ENCODE measurements at places on chromosomes 11 and 22.
A peak's percentile ranks its signal among the peaks of the same experiment; 100 is the strongest.

GRCh38 chr22:41551877-41552582 lies 7.8 kb upstream of the POLR3H start:
- no peak for DNase-seq

DNA sequence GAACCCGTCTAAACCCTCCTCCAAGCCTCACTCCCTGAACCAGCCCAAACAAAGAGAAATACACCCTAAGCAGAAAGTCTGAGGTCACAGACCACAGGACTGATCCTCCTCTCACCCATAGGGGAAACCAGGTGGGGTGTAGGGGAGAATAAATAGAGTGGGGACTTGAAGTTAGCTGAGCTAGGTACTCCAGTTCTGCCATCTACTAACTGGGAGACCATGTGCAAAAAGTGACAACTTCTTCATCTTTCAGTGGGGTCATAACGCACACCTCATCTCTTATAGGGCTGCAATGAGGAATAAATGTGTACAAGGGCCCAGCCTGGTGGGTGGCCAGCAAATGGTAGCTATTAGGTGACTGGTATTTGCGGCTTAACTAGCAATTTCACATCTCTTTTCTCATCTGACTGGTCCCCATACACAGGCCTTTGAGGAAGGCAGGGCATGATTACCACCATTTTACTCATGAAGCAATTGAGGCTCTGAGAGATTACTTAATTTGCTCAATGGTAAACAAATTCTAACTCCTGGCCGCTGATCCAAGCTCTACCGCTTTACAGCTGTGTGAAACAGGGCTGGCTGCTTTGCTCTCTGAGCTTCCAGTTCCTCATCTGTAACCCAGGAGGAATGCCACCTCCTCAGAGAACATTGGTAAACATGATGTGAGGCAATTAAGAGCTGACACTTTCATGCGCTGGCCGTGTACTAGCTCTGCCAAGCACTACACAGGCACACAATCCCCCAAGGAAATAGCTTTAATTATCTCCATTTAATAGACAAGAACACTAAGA lies 16.6 kb downstream of the TBC1D10A start:
- DNase-seq, result no peak

GRCh38 chr11:6611092-6611962 lies 689 bp downstream of the TAF10 start:
- DNase-seq, result peak; percentile 31

- DNase-seq, result no peak
Observed at GRCh38 chr11:26143566-26144290, 188.2 kb upstream of the ANO3 start.

GRCh38 chr11:9150501-9150900 lies 59.1 kb upstream of the SCUBE2 start:
- no peak for DNase-seq

GRCh38 chr11:101974255-101974654 lies 57.9 kb upstream of the ANGPTL5 start:
- DNase-seq, result no peak

DNA sequence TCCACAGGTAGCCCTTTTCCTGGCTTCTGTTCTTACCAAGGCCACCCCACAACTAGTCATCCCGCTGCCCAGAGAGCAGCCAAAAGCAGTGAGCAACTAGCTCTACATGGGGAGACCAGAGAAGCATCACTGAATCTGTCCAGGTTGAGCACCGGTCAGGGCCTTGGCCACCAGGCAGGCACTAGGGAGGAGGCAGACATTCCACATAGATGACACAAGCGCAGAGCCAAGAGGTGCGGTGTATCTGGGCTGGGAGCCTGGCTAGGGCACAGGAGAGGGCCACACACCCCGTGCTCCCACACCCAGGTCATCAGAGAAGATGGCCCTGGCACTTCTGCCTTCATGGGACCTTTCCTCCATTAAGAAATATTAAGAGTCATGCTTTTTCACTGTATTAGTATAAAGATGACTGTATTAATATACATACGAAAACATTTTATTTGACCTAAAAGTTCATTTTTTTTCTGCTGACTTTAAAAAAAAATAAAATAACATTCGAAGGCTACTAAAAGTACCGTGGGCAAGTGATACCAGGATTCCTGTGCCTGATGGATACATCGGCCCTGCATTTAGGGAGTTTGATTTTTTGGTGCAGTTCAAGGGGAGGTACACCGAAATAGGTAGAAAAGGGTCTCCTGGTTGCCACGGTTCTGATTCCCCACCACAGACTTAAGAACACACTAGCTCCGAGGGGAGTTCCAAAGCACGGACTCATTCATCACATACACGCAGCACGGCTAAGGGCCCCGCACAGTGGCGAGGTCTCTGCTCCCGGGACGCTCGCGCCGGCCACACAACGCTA lies 1.2 kb downstream of the DGCR2 start:
- peak; percentile 15 for DNase-seq

DNA sequence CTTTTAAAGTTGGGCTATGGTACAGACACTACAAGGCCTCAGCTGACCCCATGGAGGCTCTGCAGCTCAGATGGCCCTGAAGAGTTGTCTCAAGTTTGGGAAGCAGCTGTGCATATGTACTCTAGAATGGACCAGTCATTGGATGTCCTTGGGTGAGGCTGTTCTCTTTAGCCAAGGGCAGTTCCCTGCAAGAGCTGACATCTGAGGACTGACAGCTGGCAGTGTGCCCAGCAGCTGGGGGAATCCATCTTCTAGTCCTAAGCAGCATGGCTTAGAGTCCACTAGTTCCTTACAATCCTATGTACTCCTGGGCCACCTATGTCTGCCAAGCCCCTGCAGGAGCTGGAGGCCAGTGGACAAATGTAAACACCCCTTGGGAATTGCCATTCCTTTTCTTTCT lies 76.5 kb downstream of the C11orf91 start:
- no peak for DNase-seq

DNA sequence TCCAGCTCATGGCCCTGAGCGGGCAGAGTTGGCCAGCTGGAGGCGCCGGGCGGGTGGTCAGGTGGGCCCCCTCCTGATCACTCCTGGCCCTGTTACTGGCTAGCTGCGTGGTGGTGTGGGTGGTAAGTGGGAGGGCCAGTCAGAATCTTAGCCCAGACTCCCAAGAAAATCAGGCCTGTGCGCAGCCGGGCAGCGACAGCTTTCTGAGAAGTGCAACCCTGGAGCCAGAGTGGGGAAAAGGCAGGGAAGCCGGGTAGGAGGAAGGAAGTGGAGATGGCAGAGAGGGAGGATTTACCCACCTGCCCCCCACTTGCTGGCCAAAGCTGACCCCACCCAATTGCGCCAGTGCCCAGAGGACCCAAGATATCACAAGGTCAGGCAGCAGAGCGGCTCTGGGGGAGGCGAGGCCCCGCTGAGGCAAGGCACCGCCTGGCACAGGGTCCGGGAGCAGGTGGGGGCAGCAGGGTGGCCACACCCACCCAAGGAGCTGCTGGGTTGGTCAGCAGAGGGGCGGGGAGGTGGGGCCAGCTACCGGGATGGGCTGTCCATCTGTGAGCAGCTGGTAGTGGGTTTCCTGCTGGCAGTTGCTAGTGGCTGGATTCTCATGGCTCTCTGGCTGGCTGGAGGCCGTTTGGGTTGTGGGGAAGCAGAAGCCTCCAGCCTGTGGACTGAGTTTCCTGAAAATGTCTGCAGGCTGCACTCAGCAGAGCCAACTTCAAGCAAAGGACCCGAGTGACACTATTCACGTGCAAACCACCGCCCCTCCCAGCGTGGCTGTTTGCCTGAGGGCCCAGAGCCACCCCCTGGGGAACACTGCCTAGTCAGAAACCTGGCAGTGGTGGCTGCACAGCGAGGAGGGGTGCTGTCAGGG lies 196.4 kb downstream of the IGLL1 start:
- DNase-seq, result no peak

DNA sequence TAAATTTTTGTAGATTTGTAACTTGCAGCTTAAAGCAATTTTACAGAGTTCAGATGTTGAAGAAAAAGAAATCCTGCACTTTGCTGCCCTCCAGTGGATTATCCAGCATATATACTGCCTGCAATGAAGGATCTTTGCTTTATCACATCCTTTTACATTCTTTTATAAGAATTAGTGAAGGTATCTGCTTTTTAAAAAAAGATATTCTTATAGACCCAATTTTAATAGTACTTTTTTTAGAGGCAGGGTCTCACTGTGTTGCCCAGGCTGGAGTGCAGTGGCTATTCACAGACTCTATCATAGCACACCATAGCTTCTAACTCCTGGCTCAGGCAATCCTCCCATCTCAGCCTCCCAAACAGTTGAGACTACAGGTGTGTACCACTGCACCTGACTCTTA lies 60.7 kb downstream of the TTC17 start:
- DNase-seq, result no peak

GRCh38 chr22:50581950-50582492 lies 628 bp downstream of the CHKB start:
- peak; percentile 23 for DNase-seq

- no peak for DNase-seq
Observed at GRCh38 chr11:122803306-122803705, 35.0 kb upstream of the CRTAM start.

DNA sequence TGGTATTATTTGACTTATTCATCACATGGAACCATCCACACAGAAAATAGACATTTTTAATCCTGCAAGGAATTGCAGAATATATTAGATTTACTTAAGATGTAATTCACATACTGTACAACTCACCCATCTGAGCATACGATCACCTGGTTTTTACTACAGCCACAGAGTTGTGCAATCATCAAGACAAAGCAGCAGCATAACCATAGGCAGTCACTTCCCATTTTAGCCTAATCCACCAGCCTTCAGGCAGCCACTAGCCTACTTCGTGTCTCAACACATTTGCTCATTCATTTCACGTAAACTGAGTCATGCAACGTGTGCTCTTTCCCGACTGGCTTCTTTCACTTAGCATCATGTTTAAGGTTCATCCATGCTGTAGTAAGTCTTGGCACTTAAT lies 23.0 kb downstream of the PIWIL3 start:
- DNase-seq, result no peak

DNA sequence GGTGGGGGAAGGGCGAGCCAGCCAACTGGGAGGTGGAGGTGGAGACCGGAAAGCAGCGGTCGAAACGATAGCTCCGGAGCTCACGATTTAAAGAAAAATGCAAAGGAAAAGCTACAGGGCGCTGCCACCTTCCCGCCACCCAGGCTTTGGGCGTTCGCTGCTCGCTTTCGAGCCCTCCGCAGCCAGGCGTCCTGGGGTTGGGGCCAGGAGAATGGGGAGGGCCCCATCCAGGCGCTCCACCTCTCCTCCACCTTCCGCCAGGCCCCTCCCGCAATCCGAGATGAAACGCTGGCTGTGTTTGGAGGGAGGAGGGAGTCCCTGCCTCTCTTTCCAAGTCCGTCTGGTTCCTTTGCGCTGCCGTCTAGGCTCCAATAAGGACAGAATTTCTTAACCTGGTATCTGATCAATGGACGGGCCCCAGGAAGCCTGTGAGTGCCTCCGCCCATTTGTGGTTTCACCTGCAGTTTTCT lies 483 bp upstream of the ABTB2 start:
- no peak for DNase-seq

GRCh38 chr22:50585238-50585637 lies 2.6 kb upstream of the CHKB start:
- DNase-seq, result no peak

DNA sequence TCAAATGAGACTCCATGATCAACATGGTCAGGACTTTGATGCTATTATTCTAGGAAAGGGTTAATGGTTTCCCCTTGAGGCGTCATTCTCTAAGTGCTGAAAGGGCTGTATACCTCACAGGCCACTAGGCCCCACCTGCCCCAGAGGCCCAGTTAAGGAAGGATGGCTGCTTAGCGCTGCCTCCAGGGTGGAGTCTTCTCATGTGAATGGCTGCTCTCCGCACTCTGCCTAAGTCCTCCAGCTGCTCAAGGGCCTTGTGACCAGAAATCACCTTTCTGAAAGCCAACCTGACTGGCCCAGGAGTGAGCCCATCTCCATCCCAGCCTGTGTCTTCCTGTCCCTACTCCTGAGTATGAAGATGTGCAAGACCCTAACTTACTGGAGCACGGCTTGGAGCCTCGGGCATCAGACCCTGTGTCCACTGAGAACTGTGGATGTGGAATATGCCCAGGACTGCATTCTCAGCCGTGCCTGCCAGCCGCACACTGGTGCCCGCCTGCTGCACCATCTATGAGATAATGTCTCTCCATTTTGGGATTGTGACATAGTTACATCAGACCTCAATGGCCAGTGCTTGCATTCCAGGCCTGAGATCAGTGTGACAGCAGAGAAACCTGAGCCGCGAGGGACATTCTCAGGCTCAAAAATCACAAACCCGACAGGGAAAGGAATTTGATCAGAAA lies 51.0 kb downstream of the SNX19 start:
- DNase-seq, result no peak

DNA sequence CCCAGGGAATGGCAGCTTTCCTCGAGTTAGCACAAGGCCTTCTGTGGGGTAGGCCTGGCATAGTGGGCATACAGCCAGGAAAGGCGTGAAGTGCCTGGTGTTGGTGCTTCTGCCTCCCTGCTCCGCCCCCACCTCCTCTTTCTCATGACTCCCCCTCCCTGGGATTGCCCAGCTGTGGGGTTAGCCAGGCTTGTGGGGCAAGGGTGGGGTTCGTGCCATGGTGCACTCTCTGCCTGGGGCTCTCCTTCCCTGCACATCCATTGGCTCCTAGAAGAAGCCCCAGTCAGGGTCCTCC lies 236.8 kb upstream of the NCAM1 start:
- DNase-seq, result no peak

DNA sequence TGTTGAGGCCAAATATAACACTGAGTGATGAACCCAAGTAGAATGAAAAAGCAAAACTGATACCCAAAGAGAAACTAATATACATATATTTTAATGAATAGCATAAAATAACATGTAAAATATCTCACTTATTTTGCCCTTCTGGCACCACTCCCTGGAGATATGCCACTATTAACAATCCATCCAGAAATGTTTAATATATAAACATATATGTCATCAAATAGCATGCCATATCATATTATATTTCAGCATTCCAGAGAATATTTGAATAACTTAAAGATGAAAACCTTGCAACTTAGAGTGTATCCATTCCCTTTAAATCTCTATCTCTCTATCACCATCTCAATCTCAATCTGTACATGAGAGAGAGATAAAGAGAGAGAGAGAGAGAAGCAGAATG lies 1073.3 kb upstream of the RAG2 start:
- no peak for DNase-seq

DNA sequence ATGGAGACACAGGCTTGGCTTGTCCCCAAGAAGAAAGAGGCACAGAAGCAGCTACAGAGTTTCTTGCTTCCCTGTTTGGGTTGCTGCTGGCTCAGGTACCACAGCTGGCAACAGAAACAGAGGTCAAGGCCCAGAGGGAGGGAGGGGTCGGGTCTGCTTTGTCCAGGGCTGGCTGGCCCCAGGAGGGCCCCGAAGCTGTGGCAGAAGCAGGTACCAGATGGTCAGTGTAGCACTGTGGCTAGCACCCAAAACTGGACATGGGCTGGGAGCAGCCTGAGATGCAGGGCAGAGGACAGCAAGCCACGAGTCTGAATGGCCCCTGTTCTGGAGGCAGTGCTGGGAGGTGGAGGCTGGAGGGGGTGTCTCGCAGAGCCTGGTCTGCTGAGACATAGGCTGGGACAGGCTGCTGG lies 52.3 kb upstream of the CCDC188 start:
- DNase-seq, result no peak

GRCh38 chr22:35375031-35375430 lies 5.9 kb upstream of the HMOX1 start:
- DNase-seq, result no peak
